Right cardiac atrium (tissue), 5 donors: ENCODE measurements at places on chromosomes 3 and 15.

DNA sequence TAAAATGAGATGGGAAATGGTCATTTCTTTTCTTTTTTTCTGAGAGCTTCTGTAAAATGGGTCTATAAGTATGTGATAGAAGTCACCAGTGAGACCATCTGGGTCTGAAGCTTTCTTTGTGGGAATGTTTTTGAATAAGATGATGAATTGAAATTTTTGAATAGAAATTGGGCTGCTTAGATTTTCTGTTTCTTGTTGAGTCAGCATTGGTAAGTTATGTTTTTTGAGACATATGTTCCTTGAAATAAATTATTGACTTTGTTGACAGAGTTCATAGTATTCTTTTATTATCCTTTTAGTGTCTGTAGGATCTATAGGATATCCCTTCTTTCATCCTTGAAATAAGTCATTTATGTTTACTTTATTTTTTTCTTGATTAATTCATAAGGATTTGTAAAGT is 208.1 kb downstream of the OPA1 start:
- DNase-seq, result no peak

- peak; percentile 91 for DNase-seq
Measured at GRCh38 chr3:151168269-151169094, 34.5 kb downstream of the GPR171 start.

DNA sequence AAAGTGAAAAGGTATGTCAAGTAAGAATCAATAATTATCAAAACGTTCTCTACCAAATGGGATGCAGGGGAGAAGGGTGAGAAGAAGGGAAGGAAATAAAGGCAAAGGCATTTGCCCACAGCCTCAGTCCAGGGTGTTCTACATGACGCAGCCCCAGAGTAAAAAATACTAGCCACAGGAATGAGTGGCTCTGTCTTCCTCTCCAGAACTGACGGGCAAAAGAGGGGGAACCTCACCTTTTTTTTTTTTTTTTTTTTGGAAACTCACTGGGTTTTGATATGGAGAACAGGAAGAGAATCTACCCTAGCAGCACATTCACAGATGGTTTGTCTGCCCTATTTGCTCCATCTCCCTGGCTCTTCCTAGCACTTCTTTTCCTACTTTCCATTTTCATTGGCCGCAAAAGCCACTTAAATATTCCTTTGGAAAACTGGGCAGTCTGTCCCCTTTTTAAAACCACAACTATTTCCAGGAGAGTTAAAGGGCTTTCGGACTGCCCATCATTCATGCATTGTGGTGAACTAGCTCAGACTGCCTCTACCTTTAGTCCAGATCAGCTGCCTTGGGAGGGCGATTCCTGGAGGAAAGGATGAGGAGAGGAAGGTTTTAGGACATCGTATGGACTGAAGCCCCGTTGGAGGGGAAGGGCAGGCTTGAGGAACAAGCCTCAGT is 28.2 kb downstream of the B3GNT5 start:
- DNase-seq, result no peak

DNA sequence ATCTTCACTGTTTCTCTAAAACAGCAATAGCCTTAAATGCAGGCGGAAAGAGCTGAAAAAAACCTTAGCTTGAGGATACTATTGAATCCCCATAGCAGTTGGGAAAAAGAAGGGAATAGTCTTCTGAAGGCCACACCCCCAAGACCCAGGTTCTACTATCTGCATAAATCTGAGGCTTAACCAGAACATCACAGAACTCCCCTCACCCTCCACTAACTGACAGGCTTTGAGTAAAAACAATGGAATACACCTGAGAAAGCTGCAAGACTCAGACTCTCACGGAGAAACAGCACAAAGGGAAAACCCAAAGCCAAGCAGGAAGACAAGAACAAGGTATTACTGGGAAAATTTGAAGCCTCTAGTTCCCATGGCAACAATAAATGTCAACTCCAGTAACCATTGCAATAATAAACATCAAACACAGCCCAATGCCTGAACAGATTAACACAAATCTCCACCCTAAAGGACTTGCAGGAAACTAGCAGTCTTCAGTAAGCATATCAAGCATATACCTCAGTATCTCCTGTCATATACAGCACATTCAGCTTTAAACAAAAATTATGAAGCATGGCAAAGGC is 56.4 kb downstream of the TMCC1 start:
- DNase-seq, result no peak

DNA sequence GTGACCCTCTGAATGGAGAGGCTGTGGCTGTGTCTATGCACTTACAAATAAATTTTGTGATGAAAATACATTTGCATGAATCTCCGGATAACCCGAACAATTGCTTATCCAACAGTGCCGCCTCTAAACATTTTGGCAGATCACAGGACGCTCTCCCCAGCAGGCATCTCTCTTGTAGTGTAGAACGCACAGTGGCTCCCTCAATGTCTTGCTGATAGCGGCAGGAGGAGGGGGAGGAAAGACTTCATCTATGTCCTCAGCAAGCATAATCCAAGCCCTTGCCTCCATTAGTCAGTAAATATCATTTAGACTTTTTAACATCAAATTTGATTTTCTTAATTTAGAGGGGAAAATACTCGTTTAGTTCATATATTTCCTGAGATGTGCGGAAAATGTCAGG is 318.1 kb upstream of the IGF1R start:
- DNase-seq, result no peak

GRCh38 chr15:62066663-62067447 is at the start of gene C2CD4A:
Gene C2CD4A (plus strand): TSS chr15:62066977. CDS start chr15:62067614, 637 bp downstream.
- DNase-seq, result peak; percentile 81

DNA sequence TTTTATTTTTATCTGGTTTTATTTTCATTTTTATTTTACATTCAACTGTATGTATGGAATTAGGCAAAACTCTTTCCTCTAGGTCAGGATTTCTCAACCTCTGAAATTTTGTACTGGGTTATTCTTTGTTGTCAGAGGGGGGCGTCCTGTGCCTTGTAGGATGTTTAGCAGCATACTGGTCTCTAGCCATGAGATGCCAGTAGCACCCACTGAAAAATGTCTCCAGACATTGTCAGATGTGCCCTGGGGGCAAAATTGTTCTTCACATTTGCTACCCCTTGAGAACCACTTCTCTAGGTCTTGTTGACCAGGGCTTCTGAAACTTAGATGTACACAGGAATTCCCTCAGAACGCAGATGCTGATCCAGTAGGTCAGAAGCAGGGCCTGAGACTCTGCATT is 5.4 kb downstream of the CHRNA5 start:
- no peak for DNase-seq

DNA sequence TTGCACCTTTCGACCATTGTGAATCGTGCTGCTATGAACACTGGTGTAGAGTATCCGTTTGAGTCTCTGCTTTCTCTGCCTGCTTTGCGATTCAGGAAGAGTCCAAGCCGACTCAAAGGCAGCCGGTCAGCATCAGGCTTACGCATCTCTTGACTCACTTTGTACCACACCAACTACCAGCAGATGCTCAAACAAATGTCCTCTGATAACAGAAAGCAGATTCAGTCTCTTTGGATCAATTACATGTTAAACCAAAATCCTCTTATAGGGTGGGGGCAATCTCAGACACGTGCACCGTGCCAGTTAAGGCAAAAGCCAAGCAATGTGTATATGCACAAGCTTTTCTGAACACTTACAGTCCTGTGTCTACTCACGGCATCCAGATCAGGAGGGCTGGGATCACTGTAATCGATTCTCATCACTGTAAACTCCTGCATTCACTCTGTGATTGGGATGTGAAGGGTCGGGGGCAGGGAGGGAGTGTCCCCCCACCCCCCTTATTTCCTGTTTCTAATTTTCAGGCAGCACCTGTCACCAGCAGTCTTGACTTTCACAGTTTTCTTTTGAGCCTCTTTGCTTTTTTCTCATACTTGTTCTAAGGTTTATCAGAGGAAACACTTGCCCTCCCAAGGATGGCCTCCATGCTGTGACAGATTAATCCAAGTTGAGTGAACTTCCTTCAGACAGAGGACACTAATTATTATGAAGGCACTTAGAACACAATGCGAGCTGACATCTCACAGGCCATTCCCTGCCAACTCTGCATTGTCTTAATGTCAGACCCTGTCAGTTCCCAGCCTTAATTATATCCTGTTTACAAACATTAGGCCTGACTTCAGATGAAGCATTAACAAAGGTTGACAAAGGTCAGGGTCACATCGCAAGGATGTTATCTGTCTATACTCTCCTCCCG is 153.5 kb downstream of the MECOM start:
- DNase-seq, result no peak

DNA sequence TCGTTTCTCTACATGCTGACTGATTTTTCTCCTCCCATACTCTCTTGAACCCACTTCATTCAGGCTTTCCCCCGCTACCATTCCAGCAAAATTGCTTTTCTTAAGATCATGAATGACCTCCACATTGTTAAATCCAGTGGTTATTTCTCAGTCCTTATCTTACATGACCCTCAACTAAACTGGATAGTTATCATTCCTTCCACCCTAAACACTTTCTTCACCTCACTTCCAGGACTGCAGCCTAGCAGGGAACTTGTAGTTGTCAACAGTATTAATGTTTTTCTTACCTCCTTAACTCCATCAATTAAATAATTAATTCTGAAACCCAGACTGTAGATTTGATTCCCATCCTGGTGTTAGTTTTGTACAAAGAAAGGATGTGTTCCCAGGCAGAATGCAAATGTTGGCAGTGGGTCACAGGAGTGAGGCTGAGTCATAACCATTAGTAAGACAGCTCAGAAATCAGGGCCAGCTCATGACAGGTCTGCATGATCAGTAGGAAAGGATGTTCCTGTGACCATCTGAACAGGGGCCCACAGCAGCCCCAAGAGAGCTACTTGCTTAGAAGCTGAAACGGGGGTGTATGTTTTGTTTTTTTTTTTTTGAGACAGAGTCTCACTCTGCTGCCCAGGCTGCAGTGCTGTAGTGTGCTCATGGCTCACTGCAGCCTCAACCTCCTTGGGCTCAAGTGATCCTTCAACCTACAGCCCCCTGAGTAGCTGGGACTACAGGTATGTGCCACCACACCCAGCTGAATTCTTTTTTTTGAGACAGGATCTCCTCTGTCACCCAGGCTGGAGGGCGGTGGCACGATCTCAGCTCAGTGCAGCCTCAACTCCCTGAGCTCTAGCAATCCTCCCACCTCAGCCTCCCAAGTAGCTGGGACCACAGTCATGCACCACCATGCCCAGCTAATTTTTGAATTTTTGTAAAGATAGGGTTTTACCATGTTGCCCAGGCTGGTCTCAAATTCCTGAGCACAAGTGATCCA is 9.1 kb downstream of the BCL2L10 start:
- DNase-seq, result peak; percentile 47

GRCh38 chr15:31268108-31268501 is 58.5 kb upstream of the KLF13 start:
- no peak for DNase-seq

GRCh38 chr15:28985691-28986090 is 99.9 kb downstream of the APBA2 start:
- no peak for DNase-seq
